ENCODE measurements at places on chromosomes 1 and 21. TPM values are rescaled to one million over a fixed set of nuclear protein-coding genes. Genes with fewer than 3 reads are reported as not detected.

DNA sequence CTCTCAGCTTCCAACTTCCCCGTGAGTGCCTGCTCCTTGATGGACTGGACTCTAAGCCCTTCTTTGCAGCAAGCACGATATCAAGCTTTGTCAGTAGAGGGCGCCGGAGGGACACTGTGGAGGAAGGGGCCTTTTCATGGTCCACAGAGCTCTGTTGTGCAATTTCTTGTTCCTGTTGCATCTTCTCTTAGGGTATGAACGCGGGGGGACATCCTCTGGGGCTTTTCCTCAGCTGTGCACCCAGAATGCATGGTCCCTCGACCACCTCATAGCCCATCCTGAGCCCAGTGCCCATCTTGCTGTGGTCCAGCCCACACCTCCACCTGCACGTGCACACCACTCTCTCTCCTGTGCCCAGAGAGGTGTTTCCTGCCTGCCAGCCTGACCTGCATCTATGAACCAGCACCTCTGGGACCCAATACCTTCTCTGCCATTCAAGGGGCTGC, 556.8 kb downstream of the PTPRU start:
- peak; percentile 60 for DNase-seq

DNA sequence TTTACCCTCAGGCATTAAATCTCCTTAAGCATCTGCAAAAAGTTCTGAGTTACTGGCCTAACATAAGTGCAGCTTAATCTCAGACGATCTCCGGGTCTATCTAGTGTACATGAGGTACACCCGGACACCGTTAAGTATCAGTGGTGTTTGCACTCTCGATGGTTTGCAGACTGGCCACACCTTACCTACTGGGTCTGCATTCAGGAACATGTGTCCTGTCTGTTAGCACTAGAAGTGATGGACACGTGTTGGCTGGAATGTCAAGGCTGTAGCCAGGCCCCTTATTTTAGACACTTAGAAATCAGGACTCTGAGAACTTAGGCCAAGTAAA, 783 bp upstream of the AGL start:
- DNase-seq: peak; percentile 8

DNA sequence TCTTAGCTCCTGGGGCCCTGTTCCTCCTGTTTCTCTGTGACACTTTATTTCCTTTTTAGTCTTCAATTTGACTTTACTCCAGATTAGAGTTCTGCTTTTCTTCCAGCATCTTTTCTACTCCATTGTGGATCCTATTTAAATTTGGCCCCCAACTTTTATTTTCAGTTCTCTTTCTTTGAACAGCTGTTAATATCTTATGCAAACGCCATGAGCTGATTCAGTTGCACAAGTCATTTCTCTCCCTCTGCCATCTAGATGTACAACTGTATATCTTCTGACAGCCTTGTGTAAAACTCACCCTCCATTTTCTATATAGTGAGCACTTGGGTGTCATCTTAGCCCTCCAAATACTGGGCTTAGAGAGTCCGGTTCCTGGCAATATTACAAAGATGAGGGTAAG, 42.2 kb downstream of the SPATA17 start:
- no peak for DNase-seq

DNA sequence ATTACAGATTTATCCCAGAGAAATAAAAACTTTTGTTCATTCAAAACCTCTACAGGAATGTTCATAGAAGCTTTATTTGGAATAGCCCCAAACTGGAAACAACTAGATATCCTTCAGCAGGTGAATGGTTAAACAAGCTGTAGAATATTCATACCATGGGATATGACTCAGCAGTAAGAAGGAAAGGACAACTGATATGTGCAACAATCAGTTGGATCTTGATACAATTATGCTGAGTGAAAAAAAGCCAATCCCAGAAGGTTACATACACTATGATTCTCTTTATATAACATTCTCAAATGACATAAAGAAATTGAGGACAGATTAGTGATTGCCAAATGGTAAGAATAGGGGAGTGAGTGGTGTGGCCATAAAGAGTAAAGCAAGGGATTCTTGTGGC, 376.7 kb downstream of the S1PR1 start:
- DNase-seq: peak; percentile 26

MEX3A gene
- total RNA-seq: 1.7 TPM

GRCh38 chr1:1344655-1345361, 4.4 kb downstream of the DVL1 start:
- peak; percentile 88 for DNase-seq

DNA sequence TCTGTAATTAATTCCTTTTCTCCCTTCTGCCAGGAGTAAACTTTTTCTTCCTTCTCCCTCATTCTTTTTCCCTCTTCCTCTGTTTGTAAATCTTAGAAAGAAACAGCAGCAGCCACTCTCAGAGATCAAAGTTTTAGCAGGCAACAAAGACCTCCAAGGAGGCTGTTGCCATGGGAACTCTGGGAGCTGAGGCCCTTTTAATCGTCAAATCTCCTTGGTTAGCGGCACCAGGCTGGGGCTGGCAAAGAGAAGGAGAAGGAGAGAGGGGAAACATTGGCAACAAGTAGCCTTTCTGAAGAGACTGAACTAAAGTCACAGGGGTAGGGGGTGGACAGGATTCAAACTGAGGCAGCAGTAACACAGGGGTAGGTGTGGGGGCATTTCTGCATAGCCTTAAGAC, 25.2 kb downstream of the ILDR2 start:
- no peak for DNase-seq

- DNase-seq: peak; percentile 40
These were observed 10.0 kb downstream of the YBEY start for GRCh38 chr21:46295996-46296752.

ERICH3 gene
- total RNA-seq: 0.17 TPM

LIN28A gene
- total RNA-seq: not detected

DNA sequence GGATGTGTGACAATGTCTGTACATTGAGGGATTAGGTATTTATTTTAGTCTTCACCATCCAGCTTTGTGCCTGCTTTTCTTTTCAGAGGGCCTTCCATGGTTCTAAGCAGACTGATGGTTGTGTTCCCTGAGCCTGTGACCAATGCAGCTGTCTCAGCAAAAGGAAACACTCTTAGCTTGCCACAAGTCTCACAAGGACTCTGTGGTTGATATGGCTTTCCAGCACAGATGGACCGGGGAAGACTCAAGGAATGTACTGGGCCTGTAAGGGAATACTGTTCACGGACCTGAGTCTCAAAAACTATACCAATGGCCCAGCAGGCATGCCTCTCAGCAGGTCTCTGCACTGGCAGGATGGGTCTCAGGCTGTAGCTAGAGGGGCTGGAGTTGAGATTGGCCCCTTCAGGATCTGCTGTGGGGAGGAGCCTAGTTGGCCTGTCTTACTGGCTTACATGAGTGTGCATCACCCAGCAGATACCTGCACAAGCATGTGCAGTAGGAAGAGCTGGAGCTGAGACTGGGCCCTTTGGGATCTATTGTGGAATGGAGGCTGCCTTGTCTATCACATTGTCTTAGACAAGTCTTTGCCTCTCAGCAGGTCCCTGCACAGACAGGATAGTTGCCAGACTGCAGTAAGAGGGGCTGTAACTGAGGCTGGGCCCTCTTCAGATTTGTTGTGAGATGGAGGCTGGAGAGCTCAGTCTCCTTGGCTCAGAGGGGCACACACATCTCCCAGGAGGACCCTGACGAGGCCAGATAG, 52.0 kb upstream of the PDC start:
- DNase-seq: no peak

DNA sequence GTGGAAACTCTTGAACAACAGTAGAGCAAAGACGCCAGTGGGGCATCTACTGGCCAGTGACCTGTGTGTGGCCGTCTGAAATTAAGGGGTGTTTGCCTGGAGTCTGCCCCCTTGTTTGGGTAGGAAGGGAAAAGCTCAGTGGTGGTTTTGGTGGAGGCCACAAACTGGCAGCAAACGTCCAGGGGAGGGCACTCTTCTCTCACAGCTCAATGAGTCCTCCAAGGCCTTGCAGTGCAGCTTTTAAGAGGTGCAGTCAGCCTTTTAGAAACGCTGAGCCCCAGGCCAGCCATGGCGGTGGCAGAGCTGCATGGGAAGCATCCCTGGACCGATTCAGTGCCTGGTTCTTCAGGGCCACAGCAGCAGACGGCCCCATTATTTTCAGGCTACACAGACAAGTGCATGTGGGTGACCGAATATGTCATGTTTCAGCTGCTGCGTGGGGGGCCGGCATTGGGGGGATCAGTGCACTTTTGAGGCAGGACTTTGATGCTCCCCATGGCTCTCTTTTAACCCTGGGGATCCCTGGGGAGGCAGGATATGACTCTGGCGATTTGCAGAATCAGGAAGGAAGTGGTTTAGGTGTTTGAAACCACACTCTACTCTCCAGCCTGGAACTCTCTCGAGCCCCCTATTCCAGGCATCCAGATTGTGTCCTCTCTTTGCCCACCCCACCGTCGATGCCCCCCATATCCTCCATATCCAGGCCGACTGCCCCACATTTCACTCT, 414.0 kb downstream of the PRDM2 start:
- DNase-seq: peak; percentile 50

DNA sequence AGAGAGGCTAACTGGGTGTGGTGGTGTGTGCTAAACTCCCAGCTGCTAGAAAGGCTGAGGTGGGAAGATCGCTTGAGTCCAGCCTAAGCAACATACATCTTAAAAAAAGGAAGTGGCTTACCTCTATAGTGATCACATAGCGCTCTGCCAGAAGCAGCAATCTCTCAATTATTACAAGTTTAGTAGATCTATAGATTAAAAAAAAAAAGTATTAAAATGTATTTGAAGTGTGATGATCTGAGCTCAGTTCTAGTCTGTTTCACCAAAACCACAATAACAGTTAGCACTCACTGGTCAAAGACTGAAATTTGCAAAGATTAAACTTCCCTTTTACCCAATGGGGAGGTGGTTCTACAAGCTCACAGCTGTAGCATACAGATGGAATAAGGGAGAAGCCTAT, 76.3 kb downstream of the USP24 start:
- DNase-seq: no peak

- DNase-seq: peak; percentile 52
These were observed 4.0 kb downstream of the ENO1 start for GRCh38 chr1:8874230-8875201.

HSD17B7 gene
- total RNA-seq: 50.4 TPM

DNA sequence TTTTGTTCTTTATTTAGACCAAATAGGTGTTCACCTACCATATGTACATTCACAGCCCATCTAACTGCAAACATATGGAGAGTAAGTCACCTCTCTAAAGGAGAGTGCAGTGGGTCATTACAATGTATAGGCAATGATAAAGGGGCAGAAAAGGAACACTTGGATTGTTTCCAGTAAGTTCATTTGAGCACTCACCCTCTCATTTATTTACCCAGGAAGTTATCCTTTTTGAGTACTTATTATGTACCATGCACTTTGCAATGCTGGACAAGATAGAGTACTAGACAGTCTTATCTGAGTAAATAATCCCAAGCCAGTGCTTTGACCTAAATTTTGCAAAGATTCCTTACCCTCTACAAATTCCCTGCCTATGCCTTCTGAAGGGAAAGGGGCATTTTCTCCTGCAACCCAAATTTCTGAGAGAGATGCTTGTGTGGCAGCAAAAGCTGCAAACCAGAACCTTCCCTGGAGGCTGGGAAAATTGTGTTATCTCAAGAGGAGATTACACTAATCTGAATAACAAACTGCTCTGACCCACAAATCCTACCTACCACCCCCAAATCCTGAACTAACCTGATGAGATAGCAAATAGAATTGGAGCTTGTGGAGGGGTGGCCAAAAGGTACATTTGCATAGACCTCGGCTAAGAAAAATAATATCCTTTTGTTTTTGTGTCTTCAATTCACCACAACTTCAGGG, 18.6 kb upstream of the RGS8 start:
- no peak for DNase-seq

DNA sequence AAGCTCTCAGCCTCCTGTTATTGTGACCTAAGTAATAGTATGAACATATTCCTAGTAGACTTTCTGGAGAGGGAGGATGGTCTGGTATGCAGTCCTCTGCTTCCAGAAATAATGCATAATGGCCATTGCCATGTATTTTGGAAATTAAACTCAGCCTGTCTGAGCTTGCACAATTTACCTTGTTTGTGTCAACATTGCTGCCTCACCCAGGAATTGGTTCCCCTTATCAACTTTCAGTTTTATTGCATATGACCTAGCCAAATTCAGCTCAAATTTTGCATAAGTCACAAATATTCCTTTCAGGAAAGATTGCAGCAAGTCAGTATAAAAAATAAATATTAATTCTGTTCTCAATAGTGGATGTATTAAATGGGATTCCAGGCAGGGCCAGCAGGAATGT, 101.9 kb upstream of the SLC5A9 start:
- DNase-seq: no peak

GRCh38 chr1:57319791-57320190, 104.1 kb downstream of the DAB1 start:
- no peak for DNase-seq

Data from fibroblast of lung (primary cell).